Stimulated activated CD4-positive, alpha-beta T cell treated with anti-CD3 and anti-CD28 coated beads, Interleukin-1b, Interleukin-23, amount 100 ng/mL, for 1 hour (primary cell): ENCODE measurements at places on chromosomes 7 and 10.

DNA sequence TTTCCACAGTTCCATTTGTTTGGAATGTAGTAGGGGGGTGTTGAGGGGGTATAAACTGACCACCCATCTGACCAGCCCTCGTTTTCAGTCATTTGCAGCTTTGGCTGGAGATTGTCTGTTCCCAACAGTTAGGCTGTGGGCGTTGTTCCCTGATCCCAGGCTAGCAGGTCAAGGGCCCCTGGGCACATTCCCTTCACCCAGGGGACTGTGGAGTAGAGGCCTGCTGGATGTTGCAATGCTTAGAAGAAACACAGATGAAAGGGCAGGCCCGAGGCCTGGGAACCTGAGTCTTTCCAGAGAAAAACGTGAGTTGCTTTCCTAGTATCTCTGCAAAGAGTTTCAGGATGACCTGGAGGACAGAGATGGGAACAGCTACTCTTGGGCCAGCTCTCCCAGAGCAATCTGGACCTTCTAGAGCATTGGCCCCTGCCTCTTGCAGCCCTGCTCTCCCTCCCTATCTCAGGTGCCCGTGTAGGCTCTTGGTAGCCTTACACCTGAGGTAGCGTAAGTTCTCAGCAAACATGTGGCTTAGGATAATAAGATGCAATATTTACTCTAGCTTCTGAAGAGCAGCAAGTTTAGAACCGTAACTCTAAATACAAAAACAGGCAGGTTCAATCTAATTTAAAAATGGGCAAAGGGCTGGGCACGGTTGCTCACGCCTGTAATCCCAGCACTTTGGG, 99.4 kb upstream of the EFCAB10 start:
- DNase-seq: no peak

DNA sequence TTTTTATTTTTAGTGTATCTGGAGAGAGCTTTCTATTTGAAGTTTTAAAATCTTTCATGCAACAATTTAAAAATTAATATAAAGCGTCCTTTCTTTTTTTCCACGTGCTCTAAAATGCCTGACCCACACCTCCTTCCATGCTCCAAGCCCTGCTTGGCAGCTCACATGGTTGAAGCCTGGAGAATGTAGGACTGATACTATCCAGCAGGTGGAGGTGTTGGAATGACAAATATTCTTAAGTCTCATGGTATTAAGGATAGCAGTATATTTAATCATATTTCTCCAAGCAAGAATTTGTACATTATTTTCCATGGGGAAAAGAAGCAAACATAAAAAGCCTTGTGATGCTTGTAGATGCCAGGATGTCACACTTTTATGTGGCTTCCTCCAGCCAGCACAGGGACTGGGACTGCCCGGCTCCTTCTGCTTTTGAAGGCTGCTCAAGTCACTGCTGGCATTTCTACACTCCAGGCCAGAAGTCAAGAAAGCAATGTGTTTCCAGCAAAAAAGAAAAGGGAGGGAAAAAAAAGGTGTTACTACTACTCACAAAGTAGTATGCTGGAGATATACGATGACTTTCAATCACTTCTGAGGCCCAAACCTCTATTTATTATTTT, 49.7 kb downstream of the BZW2 start:
- DNase-seq: no peak

DNA sequence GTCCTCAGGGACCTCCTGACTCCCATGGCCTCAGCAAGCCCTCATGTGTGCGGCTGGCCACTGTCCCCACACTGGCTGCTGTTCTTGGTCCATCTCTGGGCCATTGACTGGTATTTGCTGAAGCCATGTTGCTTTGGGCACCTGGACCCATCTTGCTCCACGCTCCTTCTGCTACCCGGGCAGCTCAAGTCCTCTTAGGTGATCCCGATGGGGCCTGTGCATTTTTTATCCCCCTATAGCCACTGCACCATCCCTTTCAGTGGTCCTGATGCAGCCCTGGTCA, 16.7 kb downstream of the RAMP3 start:
- DNase-seq: no peak

GRCh38 chr7:2465928-2466327, 10.3 kb downstream of the GRIFIN start:
- no peak for DNase-seq

- DNase-seq: no peak
Measured at GRCh38 chr7:97089771-97090170, 27.7 kb upstream of the SDHAF3 start.

DNA sequence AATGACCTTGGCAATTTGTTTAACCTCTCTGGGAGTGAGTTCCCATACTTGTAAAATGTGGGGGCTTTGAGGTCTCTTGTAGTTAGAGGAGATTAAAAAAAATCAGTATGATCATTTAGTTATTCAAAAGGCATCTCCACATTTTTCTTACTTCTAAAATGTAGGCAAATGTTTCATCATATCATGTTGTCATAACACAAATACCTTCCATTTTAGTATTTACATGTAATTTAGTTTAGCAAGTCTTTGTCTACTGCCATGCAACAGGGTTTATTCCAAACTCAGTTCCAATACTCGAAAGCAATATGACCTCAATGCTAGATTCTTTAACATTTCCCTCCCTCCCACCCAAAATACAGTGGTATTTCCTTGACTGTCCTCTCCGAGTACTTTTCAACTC, 262.8 kb upstream of the IMMP2L start:
- DNase-seq: no peak

DNA sequence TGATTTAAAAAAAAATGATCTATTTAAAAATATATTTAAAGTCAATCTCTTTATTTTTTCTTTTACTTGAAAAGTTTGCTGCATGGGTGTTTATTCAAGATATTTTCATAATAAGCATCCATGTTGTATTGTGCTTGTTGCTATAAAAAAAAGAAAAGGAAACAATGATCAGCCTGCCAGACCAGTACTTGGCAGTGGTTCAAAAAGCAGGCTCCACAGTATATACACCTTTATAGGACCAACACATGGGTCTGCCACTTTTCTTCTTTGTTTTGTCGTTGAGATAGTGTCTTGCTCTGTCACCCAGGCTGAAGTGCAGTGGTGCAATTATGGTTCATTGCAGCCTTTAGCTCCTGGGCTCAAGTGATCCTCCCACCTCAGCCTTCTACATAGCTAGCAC, 228.0 kb downstream of the TWIST1 start:
- no peak for DNase-seq

DNA sequence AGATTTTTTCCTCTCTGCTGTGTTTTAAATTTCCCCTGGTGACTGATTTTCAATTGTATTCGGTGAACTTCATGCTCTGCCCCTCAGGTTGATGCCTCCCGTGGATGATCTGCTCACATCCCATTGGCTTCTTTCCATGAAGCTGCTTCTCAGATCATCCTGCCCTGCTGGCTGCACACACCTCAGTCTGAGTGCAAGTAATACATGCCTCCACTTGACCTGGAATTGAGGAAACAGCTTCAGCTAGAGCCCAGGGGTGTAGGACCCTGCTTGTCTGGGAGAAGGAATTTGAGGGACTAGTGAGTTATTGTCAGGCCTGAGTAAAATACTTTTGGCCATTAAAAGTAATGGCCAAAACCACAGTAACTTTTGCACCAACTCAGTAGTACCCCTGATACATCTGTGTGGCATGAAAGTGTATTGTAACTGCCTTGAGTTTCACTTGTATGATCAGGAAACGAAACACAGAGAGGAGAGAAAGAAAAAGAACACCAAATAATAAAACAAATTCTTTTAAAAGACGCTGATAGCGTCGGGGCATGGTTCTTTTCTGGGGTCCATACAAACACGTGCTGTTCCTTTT, 49.4 kb downstream of the SPAM1 start:
- DNase-seq: no peak

DNA sequence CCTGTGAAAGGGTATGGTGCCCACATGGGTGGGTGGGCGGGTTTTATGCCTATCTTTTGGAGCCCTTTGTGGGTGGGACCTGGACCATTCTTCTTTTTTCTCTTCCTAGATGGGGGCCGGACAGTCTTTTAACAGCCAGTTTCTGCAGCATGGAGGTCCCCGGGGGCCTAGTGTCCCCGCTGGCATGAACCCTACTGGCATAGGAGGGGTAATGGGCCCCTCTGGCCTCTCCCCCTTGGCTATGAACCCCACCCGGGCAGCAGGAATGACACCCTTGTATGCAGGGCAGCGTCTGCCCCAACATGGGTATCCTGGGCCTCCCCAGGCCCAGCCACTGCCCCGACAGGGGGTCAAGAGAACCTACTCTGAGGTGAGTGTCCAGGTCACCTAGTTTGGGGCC, 9.1 kb downstream of the ZMIZ2 start:
- DNase-seq: no peak

GRCh38 chr10:73905256-73906020, 5.5 kb upstream of the PLAU start:
- DNase-seq: no peak
